ENCODE measurements at places on chromosomes 4 and X. TPM values are rescaled to one million over a fixed set of nuclear protein-coding genes. Genes with fewer than 3 reads are reported as not detected.

Gene AVPR2
- total RNA-seq: not detected

Gene RIBC1
- 2.6 TPM for total RNA-seq

Gene SCML2
- 0.47 TPM for total RNA-seq

Gene HTN3
- total RNA-seq: not detected

Gene PRR27
- total RNA-seq: not detected

Gene P2RY4
- not detected for total RNA-seq

Gene ASB11
- total RNA-seq: not detected

Gene SLC39A8
- total RNA-seq: 13.6 TPM

Gene MBNL3
- 7.6 TPM for total RNA-seq

Gene RAP1GDS1
- 15.6 TPM for total RNA-seq

Gene NXF2
- not detected for total RNA-seq

Gene TMPRSS11E
- not detected for total RNA-seq

Gene LAMTOR3
- 17.3 TPM for total RNA-seq

Gene GLOD5
- total RNA-seq: 0.63 TPM

DNA sequence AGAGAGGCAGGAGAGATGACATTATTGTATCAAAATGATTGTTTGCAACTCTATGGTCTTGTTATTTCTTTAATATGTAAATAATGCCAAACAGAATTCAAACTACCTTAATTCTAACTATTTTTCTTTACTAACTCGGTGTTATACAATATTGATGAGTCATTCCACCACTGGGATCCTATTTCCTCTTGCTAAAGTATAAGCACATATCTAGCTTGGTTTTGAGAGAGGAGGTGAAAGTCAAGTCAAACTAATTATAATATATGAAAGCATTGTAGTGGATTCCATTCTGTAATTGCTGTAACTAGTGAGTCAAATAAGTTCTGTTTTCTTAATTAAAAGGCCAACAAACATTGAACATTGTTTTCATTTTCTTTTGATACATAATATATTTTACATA lies 837.6 kb downstream of the PDHA2 start:
- no peak for DNase-seq

GRCh38 chr4:143768007-143768591 lies 67.6 kb upstream of the FREM3 start:
- no peak for DNase-seq

- peak; percentile 18 for DNase-seq
These were observed 227.8 kb downstream of the ADGRL3 start for GRCh38 chr4:61427818-61428495.

GRCh38 chrX:128057421-128057820 lies 5.2 kb upstream of the ACTRT1 start:
- no peak for DNase-seq

DNA sequence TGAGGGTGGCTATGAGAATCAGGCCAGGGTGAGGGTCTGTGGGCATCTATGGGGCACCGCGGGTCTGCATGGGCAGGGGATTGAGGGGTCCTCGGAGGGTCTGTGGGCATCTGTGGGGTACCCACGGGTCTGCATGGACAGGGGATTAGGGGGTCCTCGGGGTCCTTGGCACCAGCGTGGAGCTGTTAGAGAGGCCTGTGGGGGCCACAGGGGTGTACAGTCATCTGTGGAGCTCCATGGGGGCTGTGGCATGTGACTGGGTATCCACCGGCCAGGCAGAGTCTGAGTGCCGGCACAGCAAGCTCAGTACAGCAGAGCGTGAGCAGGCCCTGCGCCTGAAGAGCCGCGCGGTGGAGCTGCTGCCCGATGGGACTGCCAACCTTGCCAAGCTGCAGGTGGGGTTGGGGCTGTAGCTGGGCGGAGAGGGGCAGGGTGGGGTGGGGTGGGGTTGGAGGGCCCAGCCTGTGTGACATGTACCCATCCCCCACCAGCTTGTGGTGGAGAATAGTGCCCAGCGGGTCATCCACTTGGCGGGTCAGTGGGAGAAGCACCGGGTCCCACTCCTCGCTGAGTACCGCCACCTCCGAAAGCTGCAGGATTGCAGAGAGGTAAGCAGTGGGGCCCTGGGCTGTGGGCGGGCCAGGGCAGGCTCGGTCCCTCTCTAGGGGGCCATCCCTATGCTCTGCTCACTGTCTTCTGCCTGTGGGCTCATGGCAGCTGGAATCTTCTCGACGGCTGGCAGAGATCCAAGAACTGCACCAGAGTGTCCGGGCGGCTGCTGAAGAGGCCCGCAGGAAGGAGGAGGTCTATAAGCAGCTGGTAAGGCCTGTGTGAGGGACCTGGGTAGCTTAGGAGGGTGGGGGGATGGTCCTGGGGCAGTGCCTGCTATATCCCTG lies 12.9 kb downstream of the CCDC22 start:
- no peak for DNase-seq

- DNase-seq: no peak
These were observed 45.7 kb upstream of the DCLK2 start for GRCh38 chr4:150032541-150032940.

DNA sequence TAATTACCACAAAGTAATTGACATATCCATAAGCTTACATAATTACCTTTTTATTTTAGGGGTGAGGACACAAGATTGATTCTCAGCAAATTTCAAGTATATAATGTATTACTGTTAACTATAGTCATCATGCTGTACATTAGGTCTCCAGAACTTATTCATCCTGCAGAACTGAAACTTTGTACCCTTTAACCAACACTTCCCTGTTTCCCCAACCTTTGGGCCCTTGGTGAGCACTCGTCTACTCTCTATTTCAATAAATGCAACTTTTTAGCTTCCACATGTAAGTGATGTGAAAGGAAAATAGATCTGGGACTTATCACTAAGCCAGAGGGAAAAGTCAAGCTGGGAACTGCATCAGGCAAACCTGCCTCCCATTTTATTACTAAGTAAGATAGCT lies 33.6 kb upstream of the CCNG2 start:
- no peak for DNase-seq

- no peak for DNase-seq
These were observed 34.8 kb downstream of the CCNQ start for GRCh38 chrX:153564047-153564606.

DNA sequence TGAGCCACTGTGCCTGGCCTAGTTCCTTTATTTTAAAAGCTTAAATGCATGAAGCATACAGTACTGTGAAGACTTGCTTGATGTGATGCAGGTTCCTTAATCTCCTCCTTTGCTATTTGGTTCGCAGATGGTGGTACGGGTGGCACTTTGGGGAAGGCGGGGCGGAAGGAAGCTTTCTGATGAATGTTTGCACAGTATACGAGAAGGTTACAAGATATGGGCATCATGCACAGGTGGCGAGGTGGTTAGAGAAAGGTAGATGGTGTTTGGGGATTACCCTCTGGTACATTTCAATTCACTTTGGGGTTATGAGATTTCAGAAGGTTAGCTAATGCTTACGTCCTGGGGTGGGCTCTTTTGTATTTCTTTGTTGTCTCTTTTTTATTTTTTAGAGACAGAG lies 17.2 kb downstream of the RHOH start:
- DNase-seq: no peak

- no peak for DNase-seq
These were observed 27.6 kb upstream of the MBTPS2 start for GRCh38 chrX:21811832-21812231.

GRCh38 chr4:7595934-7596461 lies 161.3 kb upstream of the PSAPL1 start:
- no peak for DNase-seq

DNA sequence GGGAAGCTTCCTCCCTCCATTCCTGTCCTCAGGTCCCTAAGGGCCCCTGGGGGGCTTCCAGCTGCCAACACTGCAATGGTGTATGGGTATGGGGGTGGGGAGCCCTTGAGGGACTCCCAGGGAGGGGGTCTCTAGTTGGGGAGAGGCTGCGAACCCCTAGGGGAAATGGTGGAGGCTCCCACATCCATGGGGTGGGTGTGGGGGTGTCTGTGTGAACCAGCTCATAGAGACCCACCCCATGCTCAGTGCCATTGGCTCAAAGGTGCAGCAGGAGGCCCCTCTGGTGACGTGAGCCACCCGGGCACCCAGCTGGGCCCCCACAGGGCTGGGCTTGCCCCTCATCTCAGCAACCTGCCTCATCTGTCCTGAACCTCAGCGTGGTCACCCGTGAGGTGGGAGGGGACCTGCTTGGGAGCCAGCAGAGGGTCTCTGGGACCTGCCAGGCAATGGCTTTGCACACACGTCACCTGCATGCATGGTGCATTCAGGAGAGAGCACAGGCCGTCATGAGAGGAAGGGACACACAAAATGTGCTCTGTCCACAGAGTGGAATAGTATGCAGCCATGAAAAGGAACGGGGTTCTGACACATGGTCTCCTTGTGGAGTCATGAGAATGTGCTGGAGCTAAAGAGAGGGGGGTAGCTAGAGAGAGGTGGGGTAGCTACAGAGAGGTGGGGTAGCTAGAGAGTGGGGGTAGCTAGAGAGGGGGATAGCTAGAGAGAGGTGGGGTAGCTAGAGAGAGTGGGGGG lies 22.7 kb upstream of the PLCXD1 start:
- DNase-seq: no peak

- no peak for DNase-seq
These were observed 46.7 kb downstream of the TMEM156 start for GRCh38 chr4:38985410-38986100.

GRCh38 chr4:138512756-138513155 lies 270.6 kb upstream of the SLC7A11 start:
- no peak for DNase-seq

GRCh38 chrX:148541584-148541940 lies 41.1 kb downstream of the AFF2 start:
- DNase-seq: no peak

DNA sequence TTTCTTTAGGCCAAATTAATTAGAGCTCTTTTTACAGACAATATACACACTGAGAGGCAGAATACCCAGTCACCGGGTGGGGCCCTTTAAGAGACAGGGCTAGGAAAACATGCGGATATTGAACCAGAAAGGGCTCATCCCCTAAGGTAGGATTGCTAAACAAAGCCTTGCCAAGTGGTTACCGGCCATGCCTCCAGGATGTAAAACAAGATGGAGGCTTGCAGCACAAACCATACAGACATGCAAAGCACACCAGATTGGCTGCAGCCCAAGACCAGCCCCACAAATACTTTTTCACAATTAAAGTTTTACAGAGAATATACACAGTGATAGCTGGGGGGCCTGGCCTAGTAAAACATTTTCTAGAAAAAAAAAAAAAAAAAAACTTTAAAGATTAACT lies 210.0 kb downstream of the KLHL4 start:
- no peak for DNase-seq

DNA sequence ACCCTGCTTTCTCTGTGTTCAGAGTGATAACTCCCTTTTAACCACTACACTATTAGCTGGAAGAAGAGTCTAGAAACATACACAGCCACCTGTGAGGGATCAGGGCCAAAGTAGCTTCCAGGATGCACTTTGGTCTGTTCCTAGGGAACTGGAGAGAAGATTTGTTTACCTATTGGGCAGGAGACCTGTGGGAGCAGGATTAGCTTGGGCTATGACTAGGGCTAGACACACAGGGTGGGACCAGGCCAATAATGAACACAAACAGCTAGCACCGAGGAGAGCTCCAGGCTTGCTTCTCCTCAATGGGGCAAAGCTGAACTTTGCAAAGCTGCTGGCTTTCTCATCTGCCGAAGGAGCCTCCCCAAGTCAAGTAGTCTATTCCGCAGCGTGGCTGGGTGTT lies 24.4 kb upstream of the MAP7D3 start:
- DNase-seq: peak; percentile 60

- DNase-seq: no peak
These were observed 234.8 kb downstream of the SCFD2 start for GRCh38 chr4:53130896-53131561.

DNA sequence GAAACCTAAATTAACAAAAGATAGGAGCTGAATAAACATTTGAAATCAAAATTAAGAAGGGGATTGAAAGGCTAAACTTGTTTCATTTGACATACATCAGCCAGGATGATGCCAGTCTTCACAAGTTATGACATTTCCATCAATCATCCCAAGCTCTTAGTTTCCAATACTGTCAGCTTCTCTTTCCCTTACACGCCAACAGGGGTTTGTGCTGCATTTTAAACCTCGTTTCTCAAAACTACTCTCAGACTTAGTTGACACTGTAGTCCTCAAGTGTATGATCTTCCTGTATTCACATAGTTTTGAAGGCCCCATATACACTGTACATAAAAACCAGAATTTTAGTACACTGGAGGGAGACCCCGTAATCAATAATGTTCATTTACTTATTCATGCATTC lies 840 bp upstream of the P2RY10 start:
- DNase-seq: no peak

GRCh38 chr4:27524224-27524623 lies 663.6 kb downstream of the STIM2 start:
- DNase-seq: no peak

DNA sequence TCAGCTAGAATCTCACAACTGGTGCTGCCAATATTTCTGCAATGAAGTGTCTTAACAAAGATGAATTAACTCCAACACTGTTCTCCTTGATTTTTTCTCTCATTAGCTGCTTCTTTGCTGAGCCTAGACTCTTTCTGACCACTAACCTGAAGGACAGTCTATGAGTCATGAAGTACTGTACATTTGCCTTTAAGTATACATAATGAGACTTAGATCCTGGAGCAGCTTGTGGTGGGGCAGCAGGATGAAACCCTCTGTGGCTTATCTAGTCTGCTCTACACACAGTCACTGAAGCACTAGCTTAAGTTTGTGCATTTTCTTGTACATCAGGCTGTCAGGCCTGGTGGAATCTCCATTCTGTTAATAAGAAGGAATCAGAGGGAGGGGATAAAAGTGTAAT lies 307.4 kb upstream of the SMIM31 start:
- no peak for DNase-seq

DNA sequence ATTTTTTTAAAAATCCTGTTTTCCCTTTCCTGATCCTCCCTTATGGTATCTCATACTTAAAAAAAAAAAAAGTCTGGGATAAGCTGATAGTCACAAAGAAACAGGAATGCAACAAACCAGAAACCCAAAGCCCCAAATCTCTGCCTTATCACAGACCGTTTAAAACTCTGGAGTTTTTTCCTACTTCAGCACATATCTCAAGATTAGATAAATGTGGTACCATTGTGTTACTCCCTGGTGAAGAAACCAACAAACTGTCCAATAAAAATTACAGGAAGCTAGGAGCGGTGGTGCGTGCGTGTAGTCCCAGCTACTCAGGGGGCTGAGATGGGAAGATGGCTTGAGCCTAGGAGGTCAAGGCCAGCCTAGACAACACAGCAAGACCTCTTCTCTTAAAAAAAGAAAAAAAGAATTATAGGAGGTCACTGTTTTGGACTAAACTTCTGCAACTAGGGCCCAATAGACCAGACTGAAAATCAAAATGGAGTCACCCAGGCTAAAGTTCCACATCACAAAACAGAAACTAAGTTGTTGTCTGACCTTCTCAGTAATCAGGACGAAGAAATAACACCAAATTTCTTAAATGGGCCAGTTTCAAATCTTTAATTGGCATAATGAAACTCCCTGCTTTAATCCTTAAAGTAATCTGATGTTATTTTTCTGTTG lies 51.9 kb downstream of the RBM47 start:
- DNase-seq: no peak
